ENCODE measurements at places on chromosomes 6 and 20. TPM values are rescaled to one million over a fixed set of nuclear protein-coding genes. Genes with fewer than 3 reads are reported as not detected.

NFATC2 gene
- total RNA-seq = 83.3 TPM

GPR6 gene
- not detected for total RNA-seq

PNLDC1 gene
- 1.1 TPM for total RNA-seq

IYD gene
- not detected for total RNA-seq

SLC4A11 gene
- 1.9 TPM for total RNA-seq

CLPSL2 gene
- not detected for total RNA-seq

STMND1 gene
- not detected for total RNA-seq

EDN1 gene
- 0.20 TPM for total RNA-seq

GGTLC1 gene
- not detected for total RNA-seq

SLC22A16 gene
- not detected for total RNA-seq

GRM1 gene
- total RNA-seq = not detected

DNA sequence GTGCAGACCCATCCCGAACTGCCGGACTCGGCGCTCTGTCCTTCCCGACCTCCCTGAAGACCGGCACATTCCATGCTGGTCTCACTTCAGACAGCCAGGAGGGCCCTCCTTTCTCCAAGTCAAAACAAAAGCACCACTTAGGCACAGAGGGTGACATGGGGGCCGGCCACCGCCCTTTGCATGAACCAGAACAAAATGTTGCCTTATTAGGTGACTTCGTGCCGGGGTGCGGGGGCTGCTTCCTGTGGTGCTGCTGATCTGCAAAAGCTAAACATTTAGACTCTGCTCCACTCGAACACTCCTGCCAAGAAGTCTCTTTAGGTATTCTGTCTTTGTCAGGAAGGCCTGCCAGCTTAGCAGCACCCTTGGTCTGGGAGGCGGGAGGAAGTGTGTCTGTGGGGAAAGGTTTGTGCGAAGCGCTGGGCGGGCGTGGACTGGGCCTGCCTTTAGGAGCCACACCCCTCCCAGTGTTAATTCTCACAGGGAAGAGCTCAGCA is 133.8 kb downstream of the SMOC2 start:
- DNase-seq = no peak
- no peak overlapping the region for H3K27ac ChIP-seq
- no peaks in the 10 kb centered on the region for H3K36me3 ChIP-seq

- peak overlapping the region; percentile 96 for H3K27ac ChIP-seq
- H3K4me1 ChIP-seq = peaks cover 24% of the 10 kb centered on the region
- peak overlapping the region; percentile 98 for H3K4me3 ChIP-seq
- no peak for DNase-seq
- H3K36me3 ChIP-seq = peaks cover 6% of the 10 kb centered on the region
- no peaks in the 10 kb centered on the region for H3K27me3 ChIP-seq
Observed at GRCh38 chr6:89818977-89819335, 638 bp downstream of the MDN1 start.

DNA sequence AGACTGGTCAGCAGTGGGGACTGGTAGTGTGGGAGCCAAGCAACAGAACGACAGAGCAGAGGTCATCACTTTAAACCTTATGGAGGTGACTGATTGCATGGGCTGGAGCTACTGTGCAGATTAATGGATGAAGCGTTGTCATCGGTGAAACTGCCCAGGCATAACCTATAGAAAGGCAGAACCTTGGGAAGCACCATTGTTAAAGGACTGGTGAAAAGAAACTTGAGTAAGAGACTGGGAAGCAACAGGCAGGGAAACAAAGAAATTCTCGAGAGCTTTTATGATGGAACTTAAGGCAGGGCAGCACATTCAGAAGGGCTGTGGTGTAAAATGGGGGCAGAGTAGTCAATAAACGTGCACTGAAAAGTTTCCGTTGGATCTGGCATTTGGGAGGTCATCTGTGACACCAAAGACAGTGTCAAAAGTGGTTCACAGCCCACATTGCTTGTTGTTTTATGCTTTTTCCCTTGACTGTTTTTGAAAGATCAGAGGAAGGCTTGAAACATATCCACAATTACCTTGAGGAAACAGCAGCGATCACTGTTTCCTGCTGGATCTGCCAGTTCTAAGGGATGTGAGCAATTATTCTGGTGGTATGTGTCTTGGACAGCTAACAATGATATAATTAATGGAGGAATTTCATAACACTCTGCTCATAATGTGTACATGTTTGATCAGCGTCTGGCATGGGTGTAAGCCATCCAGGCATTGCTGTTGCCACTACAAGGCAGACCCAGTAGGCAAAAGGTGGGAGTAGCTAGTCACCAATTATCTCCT is 62.7 kb downstream of the LRRC1 start:
- H3K27ac ChIP-seq = no peak overlapping the region
- no peaks in the 10 kb centered on the region for H3K36me3 ChIP-seq
- peaks cover 11% of the 10 kb centered on the region for H3K4me1 ChIP-seq
- DNase-seq = no peak
- no peaks in the 10 kb centered on the region for H3K27me3 ChIP-seq

- H3K27ac ChIP-seq = no peak overlapping the region
- no peaks in the 10 kb centered on the region for H3K36me3 ChIP-seq
- DNase-seq = no peak
- no peak overlapping the region for H3K4me3 ChIP-seq
Observed at GRCh38 chr6:169792306-169793015, 41.0 kb downstream of the ERMARD start.

GRCh38 chr6:25342802-25343201 is 63.6 kb downstream of the CARMIL1 start:
- H3K27me3 ChIP-seq = no peaks in the 10 kb centered on the region
- no peak overlapping the region for H3K4me3 ChIP-seq
- no peaks in the 10 kb centered on the region for H3K36me3 ChIP-seq
- no peak overlapping the region for H3K27ac ChIP-seq

GRCh38 chr6:22069306-22069800 is 227.5 kb downstream of the PRL start:
- H3K27me3 ChIP-seq = no peaks in the 10 kb centered on the region
- no peaks in the 10 kb centered on the region for H3K36me3 ChIP-seq
- no peak overlapping the region for H3K4me3 ChIP-seq

- no peak overlapping the region for H3K4me3 ChIP-seq
- peaks cover 10% of the 10 kb centered on the region for H3K27me3 ChIP-seq
- no peaks in the 10 kb centered on the region for H3K36me3 ChIP-seq
- DNase-seq = no peak
Observed at GRCh38 chr20:63264519-63264918, 8.1 kb upstream of the ARFGAP1 start.

DNA sequence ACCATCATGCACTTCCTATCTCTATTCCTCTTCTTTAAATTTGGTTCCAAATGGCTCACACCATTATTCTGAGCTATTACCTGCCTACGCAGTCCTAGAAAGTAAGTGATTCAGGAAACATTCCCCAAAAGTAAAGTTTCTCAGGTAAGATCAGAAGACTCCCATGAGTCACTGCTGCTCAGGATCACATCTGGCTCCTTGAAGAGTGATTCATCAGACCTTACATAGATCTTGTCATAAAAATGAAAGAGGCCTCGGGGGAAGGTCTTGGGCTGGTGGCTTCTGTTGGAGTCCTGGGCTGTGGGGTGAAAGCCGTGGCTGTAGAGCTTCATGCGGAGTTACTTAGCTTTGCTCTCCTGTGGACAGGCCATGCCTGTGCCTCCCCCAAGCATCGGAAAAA is 35.9 kb downstream of the PLG start:
- H3K4me3 ChIP-seq = no peak overlapping the region
- no peaks in the 10 kb centered on the region for H3K36me3 ChIP-seq
- H3K27ac ChIP-seq = no peak overlapping the region
- H3K27me3 ChIP-seq = no peaks in the 10 kb centered on the region

Measured in natural killer cell treated with Interleukin-12 subunit alpha and Interleukin-12 subunit beta and Interleukin-15 and Interleukin-18, amount 100 ng/mL, for 72 hours (primary cell).